Body of pancreas (tissue), 4 donors: ENCODE measurements at places on chromosomes 5 and 9.

GRCh38 chr5:91219803-91220371 is 163.2 kb downstream of the ARRDC3 start:
- peak; percentile 21 for DNase-seq

GRCh38 chr5:144230806-144231205 is 60.1 kb downstream of the KCTD16 start:
- DNase-seq = peak; percentile 68

- DNase-seq = no peak
Measured at GRCh38 chr5:148687427-148687826, 33.1 kb upstream of the HTR4 start.

- DNase-seq = no peak
Measured at GRCh38 chr9:128494746-128495129, 9.8 kb upstream of the GLE1 start.

- DNase-seq = no peak
Measured at GRCh38 chr9:128595471-128595870, 43.1 kb downstream of the SPTAN1 start.

- no peak for DNase-seq
Measured at GRCh38 chr9:73146111-73146815, 5.4 kb upstream of the ANXA1 start.

GRCh38 chr9:107866711-107867311 is 377.2 kb upstream of the KLF4 start:
- no peak for DNase-seq

DNA sequence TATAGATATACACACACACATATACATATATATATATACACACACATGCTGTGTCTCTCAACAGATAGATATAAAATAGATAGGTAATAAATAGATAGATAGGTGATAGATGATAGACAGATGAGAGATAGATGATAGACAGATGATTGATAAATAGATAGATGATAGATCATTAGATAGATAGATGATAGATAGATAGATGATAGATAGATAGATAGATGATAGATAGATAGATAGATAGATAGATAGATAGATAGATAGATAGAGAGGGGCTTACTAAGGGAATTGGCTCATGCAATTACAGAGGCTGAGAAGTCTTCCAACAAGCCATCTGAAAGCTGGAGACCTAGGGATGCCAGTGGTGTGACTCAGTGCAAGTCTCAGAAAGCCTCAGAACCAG is 394.5 kb downstream of the ICE1 start:
- no peak for DNase-seq

GRCh38 chr9:107180206-107180605 is 102.9 kb upstream of the RAD23B start:
- DNase-seq = no peak

DNA sequence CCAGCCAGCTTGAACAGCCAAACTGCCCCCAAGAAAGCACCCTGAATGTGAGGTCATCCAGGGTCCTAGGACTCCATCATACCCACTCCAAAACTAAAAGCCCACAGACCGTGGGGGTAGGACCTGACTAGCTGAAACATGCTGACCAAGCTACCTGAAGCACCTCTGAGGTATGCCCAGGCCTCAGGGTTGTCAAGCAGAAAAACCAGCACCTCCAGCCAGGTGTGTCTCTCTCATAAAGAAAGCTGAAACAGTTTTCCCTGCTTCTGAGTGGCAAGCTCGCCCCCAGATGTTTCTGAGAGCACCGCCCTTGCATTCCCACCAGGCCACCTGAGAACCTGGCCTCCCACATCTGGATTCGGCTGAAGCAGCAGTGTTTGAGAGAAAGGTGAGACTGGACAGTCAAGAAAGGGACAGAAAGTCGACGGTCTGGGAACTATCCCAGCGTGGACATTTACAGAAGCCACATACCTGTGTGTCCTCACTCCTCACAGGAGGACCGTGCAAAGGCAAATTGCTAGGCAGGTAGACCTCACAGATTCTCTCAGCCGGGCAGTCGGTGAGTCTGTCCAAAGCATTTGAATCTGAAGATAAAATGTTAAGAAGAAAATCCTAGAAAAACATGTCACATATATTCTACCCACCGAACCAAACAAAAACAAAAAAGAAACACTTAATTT is 155.6 kb upstream of the RASEF start:
- DNase-seq = peak; percentile 46

- DNase-seq = no peak
Measured at GRCh38 chr5:98349251-98349989, 424.0 kb upstream of the RGMB start.

DNA sequence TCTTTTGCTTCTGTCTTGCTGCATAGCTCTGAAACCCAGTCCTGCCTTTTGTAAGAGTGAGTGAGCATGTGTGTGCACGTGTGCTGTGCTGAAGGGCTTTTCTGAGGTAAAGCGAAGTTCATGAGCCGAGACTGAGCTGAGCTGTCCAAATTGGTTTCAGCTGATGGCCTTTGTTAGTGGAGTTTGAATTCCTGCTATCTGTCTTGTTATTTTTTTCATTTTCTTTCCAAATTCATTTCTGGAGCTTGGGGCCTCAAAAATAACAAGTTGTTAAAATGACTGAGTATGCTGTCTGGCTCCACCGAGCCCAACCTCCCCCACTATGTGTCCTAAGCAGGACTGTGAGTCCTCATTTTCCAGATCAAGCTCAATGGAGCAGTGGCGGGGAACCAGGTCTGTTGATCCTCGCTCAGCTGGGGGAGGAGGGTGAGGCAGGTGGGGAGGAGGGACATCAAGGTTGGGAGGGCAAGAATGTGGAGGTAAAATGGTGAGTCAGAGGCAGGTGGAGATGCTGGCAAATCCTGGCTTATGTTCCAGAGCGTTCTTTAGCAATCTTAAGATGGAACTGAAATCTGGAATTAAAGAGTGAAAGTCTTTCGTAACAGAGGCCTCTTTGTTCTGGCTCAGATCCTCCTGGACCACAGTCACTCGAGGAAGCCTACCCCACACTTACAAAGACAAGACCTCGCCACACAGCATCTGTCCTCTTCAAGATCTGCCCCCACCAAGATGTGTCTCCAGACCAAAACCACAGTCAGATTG is 63.9 kb downstream of the SREK1 start:
- no peak for DNase-seq

DNA sequence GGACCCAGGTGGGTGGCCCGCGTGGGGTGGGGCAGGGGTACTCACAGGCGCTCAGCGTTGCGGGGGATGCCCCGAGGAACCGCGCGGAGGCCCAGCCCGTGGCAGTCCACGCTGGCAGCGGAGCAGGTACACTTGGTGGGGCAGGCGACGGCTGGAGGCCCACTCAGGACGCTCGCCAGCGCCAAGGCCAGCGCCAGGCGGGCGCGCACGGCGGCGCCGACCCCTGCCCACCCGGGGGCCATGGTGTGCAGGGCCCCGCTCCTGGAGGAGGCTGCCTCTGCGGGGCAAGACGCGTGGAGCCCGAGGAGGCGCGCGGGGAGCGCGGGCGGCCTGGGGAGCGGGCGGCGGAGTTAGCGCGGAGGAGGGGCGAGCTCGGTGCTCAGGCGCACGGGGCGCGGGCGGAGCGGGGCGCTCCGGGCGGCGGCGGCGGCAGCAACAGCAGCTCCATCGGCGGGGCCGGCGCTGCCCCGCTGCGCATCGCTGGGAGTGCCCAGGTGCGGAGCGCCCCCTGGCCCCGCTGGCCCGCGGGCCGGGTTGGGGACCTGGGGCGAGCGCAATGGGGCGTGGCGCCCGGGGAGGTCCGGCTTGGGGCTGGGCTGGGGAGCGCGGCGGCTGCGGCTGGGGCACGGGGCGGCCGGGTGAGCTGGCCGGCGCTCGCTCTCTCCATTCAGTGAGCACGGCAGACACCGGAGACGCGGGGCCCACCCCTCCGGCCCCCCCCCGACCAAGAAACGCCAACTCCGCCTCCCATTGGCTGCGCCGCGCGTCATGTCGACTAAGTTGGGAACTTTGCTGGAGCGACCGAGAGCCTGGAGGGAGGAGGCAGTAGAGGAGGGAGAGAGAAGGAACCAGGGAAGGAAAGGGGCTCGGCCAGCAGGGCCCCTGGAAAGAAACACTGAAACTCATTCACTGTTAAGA is at the start of gene SLIT3:
Gene SLIT3 (minus strand): TSS at position 672 of the 918 bp plus-strand sequence. CDS start 430 bp downstream, at position 242.
- peak; percentile 47 for DNase-seq

GRCh38 chr9:91297306-91297705 is 64.4 kb downstream of the AUH start:
- DNase-seq = no peak

DNA sequence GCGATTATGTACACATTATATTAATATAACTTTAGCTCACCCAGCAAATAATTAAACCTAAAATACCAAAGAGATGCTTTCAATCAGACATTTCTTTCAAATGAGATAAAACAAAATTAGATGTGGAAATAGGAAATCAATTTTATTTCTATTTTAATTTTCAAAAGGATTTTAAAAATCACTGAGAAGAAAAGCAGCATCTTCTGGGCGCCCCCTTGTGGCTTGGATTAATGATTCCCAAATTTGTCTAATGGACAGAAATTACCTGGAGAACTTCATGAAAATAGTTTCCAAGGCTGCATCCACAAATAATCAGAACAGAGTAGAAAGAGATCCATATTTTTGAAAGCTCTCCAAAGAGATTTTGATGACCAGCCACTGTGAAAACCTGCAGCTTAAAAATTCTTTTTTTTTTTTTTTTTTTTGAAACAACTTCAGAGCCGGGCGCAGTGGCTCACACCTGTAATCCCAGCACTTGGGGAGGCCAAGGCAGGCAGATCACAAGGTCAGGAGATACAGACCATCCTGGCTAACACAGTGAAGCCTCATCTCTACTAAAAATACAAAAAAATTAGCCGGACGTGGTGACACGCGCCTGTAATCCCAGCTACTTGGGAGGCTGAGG is 50.9 kb upstream of the CEMIP2 start:
- DNase-seq = peak; percentile 45

- no peak for DNase-seq
Measured at GRCh38 chr5:6721442-6721841, 8.2 kb downstream of the TENT4A start.

DNA sequence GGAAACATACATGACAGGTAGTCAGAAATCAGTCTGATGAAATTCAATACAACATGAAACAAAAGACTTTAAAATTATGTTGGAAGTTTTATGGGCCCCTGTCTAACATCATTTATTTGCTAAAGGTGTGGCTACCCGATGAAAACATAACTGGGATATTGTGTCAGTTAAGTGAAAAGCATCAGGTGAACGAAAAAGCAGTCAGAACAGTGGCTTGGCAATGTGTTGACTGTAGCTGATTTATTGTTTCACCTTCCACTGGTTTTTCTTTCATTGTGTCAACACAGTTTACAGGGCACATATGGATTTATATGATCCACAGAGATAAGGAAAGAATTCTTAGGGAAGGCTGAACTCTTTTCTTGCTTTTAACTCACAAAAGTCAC is 429.6 kb upstream of the ZNF608 start:
- no peak for DNase-seq
